B cell (primary cell): ENCODE measurements at places on chromosomes 7 and 10. TPM values are rescaled to one million over a fixed set of nuclear protein-coding genes. Genes with fewer than 3 reads are reported as not detected.

Gene DRGX
- not detected in 2 replicates for total RNA-seq

- DNase-seq: no peak
Measured at GRCh38 chr7:120307991-120308545, 35.1 kb downstream of the KCND2 start.

GRCh38 chr7:23467806-23468525, 2.3 kb downstream of the IGF2BP3 start:
- peak; percentile 68 for DNase-seq

DNA sequence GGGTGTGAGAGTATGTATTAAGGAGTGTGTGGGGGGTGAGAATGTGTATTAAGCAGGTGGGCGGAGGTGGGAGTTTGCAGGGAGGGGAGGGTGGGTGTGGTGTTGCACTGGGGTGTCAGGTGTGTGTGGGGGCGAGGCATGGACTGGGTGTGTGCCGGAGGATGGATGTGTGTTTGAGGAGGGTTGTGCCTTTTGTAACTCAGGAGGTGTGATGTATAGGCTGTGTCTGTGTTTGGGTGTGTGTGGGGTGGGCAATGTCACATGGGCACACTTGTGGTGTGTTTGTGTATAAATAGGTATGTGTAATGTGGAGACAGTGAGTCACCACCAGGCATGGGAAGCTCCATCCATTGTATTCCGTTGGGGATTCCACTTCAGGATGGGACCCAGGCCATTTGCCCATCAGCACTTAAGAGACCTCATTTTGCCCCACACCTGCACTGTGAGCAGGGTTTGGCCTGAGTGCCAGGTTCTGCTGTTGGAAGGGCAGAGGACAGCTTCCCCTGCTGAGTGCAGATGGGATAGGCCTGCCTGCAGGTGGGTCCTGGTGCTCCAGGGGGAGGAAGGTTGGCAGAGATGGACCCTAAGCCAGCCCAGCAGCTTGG, 5.8 kb downstream of the UNC5B start:
- DNase-seq: no peak

DNA sequence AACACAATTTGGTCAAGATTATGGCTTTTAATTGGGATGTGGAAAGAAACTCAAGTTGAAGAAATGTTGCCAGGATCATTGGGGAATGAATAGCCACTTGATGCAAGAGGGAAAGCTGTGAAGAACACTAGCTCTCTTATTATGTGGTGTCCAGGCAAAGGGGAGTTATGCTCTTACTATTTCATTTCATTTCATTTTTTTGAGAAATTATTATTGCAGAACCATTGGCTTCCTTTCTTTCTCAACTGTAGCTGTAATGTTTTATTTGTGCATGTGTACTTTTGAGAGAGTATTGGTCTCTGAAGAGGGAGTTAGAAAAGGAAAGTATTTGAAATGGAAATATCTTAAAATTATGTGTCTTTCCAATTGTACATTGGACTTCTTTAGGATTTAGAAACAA, 312.6 kb upstream of the BMPER start:
- no peak for DNase-seq

GRCh38 chr7:81788246-81788645, 18.4 kb upstream of the HGF start:
- DNase-seq: no peak

- DNase-seq: no peak
Measured at GRCh38 chr7:72336382-72336631, 75.8 kb downstream of the CALN1 start.

Gene COPS6
- 75.1 and 79.6 TPM in 2 replicates for total RNA-seq

- DNase-seq: no peak
Measured at GRCh38 chr7:135160098-135160857, 10.2 kb downstream of the CYREN start.
